Cortex of kidney (tissue), 1 donor: ENCODE measurements at places on chromosomes 2 and 18.

- no peak for DNase-seq
Measured at GRCh38 chr2:99198103-99198841, 17.3 kb downstream of the MRPL30 start.

DNA sequence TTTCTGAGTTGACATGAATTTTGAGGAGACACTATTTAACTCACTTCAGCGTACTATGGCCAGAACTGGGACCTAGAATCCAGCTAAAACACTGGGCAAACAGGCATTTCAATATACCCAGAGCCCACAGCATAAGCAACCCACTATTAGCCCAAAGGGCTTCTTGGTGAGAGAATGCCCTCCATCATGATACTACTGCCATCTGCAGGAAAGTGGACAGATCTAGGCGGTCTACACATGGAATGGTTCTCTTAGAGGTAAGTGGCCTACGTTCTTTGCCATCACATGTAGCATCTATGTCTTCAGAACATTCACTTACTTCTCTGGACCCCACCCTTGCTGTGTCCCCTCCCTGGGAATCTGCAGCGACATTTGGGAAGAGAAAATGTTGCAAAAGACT lies 181.3 kb upstream of the LINC00305 start:
- DNase-seq: no peak

- no peak for DNase-seq
Measured at GRCh38 chr2:43114210-43114609, 112.2 kb downstream of the ZFP36L2 start.

- DNase-seq: no peak
Measured at GRCh38 chr2:11574176-11575046, 40.6 kb downstream of the GREB1 start.

- no peak for DNase-seq
Measured at GRCh38 chr2:170122883-170123547, 54.9 kb upstream of the MYO3B start.

- DNase-seq: no peak
Measured at GRCh38 chr2:204900910-204901309, 355.6 kb downstream of the PARD3B start.

DNA sequence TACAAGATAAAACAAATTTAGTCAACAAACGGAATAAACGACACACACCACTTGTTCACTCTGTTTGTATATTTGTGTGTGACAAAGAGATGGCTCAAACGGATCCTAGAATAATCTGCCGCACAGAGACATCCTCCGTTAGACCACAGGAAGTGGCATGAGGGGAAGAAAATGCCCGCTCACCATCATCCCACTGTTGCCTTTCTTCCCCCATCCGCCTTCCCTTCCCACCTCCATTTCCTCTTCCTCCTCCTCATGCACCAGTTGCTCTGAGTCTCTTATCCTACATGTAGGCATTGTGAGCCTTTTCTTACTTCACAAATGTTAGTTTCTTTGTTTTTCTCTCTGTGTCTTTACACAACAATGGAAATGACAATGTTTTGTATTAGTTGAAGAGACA lies 228.5 kb upstream of the SMIM21 start:
- DNase-seq: no peak

GRCh38 chr2:33291278-33292013 lies 185.0 kb upstream of the RASGRP3 start:
- no peak for DNase-seq

- DNase-seq: no peak
Measured at GRCh38 chr2:218448934-218449333, 30.0 kb downstream of the VIL1 start.

DNA sequence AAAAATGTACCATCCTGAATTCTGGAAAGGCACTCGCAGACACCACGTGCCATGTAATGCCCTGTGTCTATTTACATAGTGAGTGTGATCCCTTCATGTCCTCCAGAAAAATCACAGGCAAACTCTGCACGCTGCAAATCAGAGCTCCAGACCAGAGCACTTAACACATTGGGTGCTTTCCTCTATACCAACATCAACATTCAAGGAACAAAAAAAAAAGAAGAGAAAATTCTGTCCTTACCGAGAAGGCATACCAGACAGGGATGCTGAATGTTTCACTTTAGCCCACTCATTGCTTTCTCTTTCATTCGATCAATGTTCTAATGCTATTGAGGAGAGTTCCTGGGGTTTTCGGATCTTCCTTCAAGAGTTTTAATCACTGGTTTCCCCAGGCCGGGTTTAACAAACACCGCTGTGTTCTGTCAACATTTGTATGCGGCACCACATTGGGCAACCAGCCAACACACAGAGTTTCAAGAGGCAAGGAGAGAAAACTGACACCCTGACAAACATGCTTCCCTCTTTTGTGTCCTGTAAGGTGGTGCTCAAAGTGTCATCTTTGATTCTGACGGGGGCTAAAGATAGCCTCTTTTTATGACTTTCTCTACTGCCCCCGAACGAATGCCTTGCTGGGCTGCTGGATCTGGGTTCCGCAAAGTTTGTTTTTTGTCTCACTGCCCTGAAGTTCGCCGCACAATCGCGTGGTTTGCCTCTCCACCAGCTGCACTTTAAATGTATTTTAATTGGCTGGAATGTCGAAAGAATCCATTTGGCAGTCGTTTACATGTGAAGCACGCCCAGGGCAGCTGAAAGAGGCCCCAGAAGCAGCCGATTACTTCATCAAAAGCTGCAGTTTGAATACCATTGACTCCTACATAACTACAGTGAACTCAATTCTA lies 106.4 kb upstream of the NCKAP5 start:
- no peak for DNase-seq

DNA sequence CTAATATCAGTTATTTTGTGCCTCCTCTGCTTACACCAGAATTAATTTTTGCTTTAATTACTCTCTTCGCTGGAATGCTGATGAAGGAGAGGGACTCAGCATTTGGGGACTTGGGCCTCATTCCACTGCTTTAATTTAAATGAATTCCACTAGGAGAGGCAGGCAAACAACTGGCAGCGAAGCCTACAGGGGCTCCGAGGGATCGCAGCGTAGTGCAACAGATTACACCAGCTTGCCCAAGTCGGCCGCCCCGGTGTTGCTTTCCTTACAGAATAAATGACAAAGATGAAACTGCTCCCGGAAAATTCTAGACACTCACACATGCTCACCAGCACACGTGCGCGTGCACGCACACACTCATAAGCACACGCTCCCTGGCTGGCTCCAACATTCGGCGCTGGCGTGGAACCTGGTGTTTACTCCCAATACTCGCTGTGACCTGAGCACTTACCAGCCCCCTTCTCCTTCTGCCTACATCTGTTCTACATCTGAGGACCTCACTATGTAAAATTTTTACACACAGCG lies 175.4 kb downstream of the ZNF521 start:
- no peak for DNase-seq

DNA sequence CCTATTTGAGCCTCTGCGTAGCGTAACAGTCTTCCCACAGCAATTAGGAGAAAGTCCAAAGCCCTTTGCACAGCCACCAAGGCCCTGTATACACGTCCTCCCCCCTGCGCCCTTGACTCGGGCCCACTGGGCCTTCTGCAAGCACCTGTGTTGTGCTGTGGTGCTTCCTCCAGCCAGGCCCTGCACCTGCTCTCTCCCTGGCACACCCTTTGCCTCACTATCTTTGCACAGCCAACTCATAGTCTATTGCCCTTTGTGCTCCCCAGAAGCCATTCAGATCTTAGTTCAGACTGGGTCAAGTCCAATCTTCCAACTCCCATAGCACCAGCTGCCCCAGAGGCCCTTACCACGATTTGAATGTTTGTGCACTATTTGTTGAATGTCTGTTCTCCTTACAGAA lies 271.6 kb upstream of the MGAT5 start:
- no peak for DNase-seq

- DNase-seq: no peak
Measured at GRCh38 chr18:79538635-79539034, 141.0 kb upstream of the CTDP1 start.

DNA sequence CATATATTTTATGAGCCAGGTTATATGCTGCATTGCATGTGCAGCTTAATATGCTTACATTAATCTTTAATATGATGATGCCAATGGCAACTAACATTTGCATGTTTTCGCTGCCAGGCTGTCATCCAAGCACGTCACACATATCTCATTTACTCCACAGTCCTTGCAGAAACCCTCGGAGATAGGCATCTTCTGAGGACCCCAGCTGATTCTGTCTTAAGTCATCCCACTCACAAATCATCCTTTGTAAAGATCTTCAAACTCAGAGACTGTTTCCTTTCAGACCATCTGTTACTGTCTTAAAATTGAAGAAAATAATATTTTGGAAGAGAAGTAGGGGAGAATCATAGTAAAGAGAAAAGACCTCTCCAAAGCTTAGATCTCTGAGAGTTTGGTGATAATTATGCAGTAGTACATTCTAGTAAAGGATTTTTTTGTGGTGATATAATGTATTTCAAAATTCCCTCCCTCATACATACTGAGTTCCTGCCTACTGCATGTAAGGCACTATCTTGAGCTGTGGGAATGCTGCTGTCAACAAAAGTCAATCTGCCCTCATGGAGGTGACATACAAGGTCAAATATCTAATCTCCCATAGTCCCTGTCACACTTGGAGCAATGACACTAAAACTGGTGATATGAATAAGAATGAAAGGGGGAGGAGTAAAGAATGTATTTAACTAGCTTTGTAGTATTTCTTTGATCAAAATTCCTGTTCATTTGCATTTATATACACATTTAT lies 11.0 kb downstream of the ITGA4 start:
- DNase-seq: no peak

DNA sequence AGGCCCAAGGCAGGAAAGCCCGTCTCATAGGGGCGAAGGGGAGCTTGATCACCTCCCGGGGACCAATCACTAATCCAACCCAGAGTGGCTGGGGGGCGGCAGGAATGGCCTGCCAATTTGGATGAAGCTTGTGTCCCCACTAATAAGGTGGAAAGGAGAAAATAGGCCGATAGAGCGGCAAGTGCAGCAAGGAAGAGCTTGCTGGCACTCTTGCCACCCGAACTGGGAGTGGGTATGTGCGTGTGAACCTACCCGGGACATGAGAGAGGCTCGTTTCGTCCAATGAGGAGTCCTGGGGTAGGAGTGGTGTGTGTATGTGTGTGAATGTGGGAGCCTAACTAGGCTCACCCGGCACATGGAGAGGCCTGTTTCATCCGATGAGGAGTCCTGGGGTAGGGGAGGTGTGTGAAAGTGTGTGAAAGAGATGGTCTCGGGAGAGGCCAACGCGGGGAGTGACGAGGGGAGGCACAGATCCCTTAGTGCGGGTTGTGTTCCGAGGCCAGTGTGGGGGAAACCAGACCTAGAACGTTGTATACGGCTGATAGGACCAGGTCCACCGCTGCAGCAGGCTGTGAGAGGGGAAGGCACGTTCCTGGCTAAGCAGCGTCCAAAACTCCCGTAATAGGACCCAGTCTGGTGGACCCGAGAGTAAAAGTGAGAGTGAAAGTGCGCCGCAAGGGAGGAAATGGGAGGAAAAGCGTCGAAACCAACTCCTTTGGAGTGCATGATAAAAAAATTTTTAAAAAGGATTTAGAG lies 47.1 kb upstream of the SELENOI start:
- no peak for DNase-seq

GRCh38 chr2:27049422-27050280 lies 1.8 kb upstream of the AGBL5 start:
- no peak for DNase-seq

GRCh38 chr2:8015848-8016600 lies 665.8 kb upstream of the ID2 start:
- DNase-seq: no peak

GRCh38 chr2:5842326-5842725 lies 150.1 kb downstream of the SOX11 start:
- no peak for DNase-seq

GRCh38 chr2:173797586-173798263 lies 167.4 kb downstream of the SP3 start:
- DNase-seq: no peak

GRCh38 chr2:45957533-45958227 lies 306.2 kb downstream of the PRKCE start:
- DNase-seq: no peak

- no peak for DNase-seq
Measured at GRCh38 chr2:98419544-98419943, 25.1 kb upstream of the INPP4A start.

- no peak for DNase-seq
Measured at GRCh38 chr2:160201849-160202539, 1.9 kb upstream of the ITGB6 start.

DNA sequence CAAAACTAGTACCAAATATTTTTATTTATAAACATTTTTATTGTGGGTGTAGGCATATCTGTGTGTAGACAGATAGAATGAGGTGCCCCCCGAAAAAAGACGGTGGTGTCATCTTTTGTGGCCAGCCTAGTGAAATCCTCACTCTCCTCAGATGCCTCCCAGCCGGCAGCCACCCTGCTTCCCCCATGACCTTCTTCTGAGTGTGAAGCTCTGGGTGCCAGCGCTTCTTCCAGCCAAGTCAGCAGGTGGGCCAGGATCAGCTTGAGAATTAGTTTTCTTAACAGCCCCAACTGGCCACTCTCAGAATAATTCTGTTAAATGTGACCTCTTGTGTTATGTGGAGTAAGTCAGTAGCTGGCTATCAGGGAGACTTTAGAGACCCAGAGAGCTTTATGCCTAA lies 229.6 kb upstream of the FOSL2 start:
- no peak for DNase-seq

GRCh38 chr18:74508821-74509225 lies 12.7 kb downstream of the CNDP2 start:
- no peak for DNase-seq
